ENCODE measurements at places on chromosomes 11 and 22. TPM values are rescaled to one million over a fixed set of nuclear protein-coding genes. Genes with fewer than 3 reads are reported as not detected.

DNA sequence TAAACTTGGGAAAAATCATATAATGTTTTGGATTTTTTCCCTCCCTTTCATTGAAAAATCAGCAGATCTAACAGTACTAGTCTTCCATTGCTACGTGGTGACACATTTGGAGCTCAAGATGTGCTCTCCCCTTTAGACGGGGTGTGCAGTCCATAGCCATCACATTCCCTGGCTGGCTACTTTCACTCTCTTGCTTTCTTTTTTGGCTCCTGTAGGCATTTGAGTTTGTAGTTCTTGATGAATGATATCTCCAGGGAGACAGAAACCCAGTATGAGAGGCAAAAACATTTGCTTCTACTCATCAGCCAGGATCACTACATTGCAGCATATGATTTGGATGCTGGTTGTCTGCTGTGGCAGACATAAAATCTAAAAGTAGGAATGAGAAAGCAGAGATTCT is 12.1 kb downstream of the CCDC81 start:
- no peak for DNase-seq
- no peaks in the 10 kb centered on the region for H3K27me3 ChIP-seq
- H3K36me3 ChIP-seq: no peaks in the 10 kb centered on the region
- H3K27ac ChIP-seq: no peak overlapping the region

DNA sequence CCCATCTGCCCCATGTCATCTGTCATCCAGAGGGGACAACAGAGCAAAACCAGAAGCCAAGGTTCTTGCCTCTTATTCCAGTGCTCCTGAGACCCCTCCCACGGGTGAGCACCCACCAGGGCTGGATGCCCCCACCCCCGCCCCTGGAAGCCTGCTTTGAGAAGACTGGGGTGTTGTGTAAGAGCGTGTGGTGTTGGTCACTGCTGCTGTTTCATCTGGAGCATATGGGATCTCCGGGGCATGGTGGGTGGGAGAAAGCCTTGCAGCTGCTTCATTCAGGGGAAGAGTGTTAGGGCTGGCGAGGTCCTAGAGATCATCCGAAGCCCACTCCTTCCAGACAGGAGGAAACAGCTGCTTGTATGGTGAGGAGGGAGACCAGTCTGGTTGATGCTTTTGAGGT is 54.1 kb downstream of the CHRDL2 start:
- no peaks in the 10 kb centered on the region for H3K27me3 ChIP-seq
- no peak overlapping the region for H3K4me3 ChIP-seq
- no peaks in the 10 kb centered on the region for H3K4me1 ChIP-seq
- H3K36me3 ChIP-seq: no peaks in the 10 kb centered on the region
- peak; percentile 27 for DNase-seq

Gene CSNK2A3
- total RNA-seq: 3.1 TPM

Gene SOX6
- 2.9 TPM for total RNA-seq

Gene OR4A16
- total RNA-seq: not detected

Gene MYO7A
- total RNA-seq: 31.9 TPM

Data from spleen (tissue), 13 donors.